SK-N-DZ (cell line): ENCODE measurements at places on chromosomes 1 and 21.

DNA sequence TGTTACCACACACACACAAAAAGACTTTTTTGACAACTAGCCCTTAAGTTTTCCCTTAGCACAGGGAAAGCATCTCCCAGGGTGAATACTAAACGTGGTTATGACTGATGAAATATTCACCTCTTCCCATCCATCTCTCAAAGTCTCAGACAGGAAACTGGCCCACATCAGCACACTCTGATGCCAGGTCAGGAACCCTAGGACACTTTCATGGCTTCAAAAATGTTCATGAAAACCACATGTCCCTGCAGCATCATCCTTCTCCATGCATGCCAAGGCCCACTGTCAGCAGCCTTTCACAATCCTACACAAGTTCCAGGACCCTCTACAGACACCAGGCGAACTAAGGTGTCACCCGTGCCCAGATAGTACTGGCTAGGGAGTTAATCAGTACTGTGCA, 68.7 kb downstream of the DNTTIP2 start:
- DNase-seq: no peak

DNA sequence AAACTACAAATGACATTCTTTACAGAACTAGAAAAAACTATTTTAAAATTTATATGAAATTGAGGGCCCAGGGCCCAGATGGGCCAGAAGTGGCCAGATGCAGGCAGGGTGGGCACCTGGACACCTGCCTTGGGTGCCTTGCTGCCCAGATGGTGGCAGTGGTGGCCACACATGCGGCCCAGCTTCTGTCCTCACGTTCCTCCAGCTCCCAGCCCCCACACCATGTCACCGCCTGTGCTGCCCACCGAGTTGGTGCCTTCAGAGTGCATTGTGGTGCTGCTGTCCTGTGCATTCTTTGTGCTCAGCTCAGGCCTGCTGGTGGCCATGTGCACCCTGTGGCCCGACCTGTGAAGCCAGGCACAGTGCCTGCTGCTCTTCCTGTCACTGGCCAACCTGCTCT, 216.8 kb upstream of the CXADR start:
- no peak for DNase-seq

DNA sequence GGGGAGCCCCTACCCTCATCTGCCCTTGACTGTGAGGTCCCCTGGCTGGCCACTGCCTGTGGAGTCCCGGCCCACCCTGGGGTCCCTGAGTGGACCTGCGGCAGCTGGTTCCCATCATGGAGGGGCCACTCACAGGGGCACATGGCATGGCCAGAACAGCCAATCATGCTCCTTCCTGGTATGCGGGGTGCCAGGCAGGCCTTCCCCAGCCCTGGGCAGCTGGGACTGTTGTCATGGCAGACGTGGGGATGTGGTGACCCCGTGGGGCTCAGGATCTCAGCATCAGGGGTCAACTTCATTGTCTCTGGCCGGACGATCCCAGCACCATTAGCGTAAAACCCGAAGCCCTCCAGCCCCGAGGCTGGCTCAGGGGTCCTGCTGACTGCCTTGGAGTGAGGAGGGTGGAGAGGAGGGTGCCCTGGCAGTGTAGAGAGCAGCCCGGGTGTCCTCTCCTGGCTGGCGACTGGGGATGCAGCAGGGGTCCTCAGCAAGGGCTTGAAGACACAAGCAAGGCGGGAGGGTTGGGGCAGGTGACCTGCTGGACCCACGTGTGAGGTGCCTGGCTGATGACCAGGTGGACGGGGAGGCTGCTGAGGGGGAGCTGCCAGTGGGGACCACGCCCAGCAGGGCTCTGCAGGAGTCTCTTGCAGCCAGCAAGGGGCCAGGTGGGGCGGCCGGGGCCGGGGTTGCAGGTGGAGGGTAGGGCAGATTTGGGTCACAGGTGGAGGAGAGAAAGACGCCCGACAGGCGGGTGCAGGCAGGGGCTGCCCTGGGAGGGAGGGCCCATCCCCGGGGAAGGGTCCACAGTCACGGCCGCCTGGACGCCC, 45.1 kb downstream of the TRIM11 start:
- no peak for DNase-seq

- no peak for DNase-seq
Measured at GRCh38 chr1:169132512-169133227, 26.2 kb downstream of the ATP1B1 start.

GRCh38 chr1:35589516-35590427, 16.7 kb downstream of the TFAP2E start:
- DNase-seq: no peak
